ENCODE measurements at places on chromosomes 2 and 18.

DNA sequence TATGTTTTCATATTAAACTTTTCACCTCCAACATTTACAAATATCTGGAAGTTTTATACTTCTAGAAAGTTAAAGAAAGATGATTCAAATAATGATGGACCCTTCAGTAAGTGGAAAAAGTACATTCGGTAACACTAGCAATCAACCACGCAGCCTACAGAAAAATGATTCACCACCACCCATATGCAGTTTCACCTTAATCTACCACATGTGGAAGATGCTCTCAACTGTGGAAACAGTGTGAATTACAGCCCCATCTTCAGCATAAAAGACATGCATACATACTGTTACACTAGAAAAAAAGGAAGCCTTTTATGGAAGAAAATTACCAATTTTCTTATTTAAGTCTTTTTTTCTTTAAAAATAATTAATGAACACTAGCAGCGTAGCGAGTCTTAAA, 1.1 kb downstream of the SLC38A11 start:
- DNase-seq: no peak

GRCh38 chr2:105596411-105596921, 148.2 kb upstream of the NCK2 start:
- no peak for DNase-seq

GRCh38 chr2:157806426-157807077, 69.6 kb downstream of the ACVR1 start:
- no peak for DNase-seq

GRCh38 chr2:20762945-20763683, 59.8 kb downstream of the LDAH start:
- no peak for DNase-seq

DNA sequence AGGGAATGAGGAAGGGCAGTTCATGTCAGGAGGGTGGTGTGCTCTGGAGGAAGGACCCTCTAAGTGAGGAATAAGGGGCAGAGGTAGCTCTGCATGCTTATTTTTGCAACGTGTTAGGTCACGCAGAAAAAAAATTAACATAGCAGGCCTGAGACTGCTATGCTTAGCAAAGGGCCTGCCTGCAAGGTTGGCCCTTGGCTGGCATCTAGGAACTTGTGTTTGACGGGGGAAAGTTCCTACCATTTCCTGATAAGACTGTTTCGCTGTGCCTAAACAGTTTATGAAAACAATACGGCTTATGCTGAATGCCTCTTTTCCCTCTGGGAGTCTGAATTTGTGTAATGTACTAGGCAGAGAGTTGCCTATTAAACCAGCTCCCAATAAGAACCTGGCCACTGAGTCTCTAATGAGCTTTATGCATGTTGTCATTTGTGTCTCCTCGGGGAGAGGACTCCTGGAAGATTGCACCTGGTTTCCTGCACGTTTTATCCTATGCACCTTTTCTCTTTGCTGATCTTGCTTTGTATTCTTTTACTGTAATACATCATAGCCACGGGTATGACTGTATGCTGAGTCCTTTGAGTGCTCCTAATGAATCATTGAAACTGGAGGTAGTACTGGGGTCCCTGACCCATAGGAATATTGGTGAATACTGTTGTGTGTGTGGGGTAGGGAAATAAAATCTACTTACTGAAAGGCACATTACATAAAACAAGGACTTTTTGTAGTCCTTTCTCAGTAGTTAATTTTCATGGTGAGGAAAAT, 169.0 kb downstream of the PRPF40A start:
- DNase-seq: no peak

DNA sequence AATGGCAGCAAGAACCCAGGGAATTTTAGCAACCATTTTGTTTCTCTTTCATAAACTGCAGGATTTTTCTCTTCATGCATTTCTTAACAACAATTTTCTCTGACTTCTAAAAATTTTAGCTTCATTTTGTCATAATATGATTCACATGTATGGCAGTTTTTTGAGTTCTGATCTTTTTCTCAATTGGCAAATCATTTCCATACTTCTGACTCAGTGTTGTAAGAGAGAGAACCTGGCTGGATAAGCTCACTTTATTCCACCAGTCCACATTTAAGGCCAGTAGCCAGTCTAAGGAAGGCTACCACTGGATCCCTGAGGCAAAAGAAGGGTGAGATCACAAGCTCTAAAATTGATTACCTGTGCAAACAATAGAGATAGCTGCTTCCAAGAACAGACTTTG, 42.8 kb upstream of the COL3A1 start:
- DNase-seq: no peak

DNA sequence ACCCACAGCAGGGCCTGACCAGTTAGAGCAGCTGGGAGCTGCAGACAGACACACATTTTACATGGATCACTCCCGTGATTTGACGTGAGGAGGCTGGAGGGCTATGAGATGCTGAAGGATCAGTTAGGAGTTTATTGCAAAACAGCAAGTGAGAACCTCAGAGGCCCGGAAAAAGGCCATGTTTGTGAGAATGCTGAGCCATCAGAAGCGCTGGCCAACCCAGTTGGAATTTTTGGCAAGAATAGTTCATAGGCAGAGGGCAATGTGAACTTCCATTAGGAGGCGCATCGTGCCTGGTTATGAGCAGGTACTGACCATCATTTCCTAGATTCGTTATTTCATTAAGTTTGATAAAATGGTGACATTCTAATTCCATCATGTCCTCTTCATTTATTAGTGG, 23.3 kb upstream of the LMAN1 start:
- DNase-seq: no peak

DNA sequence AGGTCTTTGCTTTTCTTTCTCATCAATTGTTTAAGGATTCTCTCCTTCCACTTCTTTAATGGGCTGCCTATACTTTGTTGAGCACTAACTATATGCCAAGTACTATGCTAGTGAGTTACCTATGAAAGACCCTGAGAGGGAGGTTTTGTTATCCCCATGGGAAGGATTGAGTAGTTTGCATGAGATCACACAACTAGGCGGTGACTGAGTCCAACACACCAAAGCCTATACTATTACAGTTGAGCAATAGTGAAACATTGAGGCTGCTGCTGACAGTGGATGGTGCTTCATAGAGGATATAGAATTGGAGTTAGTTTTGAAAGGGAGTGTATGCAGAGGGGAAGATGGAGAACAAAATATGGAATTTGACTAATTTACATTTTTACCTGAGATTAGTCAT, 15.8 kb downstream of the NABP1 start:
- no peak for DNase-seq

DNA sequence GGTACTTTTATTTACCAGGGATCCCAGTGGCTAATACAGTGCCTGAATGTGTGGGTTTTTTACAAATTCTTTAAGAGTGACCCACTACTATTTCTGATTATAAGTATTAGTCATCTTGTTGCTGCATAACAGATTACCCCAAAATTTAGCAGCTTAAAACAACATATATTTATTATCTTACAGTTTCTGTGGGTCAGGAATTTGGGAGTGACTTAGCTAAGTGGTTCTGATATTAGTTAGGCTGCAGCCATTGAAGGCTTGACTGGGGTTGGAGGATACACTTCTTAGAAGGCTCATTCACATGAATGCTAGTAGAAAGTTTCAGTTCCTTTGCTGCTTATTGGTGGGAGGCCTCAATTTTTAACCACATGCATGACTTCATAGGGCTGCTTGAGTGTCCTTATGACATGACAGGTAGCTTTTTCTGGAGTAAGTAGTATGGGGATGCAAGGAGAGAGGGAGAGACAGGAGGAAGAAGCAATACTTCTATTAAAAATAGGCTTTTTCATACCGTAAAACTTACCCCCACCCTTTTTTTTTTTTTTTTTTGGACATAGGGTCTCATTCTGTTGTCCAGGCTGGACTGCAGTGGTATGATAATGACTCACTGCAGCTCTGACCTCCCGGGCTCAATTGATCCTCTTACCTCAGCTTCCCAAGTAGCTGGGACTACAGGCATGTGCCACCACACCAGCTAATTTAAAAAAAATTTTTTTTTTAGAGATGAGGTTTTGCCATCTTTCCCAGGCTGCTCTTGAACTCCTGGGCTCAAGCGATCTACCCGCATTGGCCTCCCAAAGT, 13.3 kb upstream of the POLE4 start:
- no peak for DNase-seq

GRCh38 chr2:120769076-120769786, 33.6 kb downstream of the GLI2 start:
- no peak for DNase-seq

DNA sequence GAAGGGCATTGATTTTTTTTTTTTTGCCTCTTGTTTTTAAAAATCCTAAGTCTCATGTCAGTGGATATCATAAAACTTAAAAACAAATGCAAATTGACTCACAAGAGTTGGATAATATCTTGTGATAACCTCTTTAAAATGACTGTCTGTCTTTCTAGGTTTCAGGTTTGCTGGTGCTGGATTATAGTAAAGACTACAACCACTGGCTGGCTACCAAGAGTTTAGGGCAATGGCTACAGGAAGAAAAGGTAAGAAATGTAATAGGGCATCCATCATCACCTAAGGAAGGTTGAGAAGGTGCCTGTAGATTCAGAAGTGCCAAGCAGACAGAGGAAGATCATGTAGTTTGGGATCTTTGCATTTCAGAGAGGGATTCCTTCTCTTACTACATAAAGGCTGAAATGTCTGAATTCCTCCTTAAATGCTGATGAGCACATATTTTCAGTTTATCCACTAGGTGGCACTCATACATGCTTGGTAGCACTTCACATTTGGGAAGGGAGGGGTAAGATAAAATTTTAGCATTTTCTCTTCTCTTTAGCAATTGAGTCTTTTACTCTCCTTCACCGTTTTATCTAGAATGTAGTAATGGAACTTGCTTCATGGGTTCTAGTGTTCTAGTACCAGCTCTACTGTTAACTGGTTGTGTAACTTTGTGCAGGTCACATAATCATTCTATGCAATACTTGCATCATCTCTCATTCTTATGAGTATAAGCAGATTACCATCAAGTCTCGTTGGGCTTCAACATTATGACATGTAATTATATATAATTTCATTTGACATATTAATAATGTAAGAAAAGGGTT, 21.1 kb downstream of the CPS1 start:
- DNase-seq: no peak

- DNase-seq: no peak
These were observed 1.2 kb upstream of the TANC1 start for GRCh38 chr2:158967114-158967730.

GRCh38 chr2:54904836-54905235, 145.4 kb downstream of the RTN4 start:
- DNase-seq: no peak

DNA sequence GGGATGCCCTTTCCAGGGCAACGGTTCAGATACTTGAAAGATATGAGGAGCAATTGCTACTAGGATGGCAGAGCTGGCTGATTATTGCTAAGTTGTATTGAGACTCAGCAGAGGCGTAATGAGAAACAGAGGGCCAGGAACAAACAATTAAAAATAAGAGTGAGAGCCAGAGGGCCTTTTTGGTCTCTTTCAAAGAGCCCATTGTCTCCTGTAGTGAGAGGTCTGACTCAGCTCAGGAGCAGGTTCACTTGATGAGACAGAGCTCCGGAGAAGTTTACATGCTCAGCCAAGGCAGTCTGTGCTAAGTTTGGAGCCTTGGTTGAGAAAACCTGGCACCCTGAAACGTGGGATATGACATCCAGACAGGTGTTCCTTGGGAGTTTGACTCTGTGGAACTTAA, 303.9 kb upstream of the DLGAP1 start:
- DNase-seq: no peak

DNA sequence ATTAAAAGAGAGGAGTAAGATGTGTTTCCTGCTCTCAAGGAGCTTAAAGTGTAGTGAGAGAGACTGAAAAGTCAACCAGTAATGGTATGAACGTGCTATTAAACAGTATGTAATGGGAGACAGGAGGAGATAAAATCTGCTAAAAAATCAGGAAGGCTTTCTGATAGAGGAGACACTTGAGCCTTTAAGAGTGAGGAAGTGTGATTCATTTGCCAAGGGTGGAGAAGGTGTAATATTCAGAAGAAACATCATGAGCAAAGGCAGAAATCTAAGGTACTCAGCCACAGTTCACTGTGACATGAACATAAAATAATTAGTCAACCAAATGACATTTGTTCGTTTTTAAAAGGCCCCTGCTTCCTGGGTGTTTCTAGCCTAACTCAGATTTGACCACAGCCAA, 137.8 kb upstream of the SKOR2 start:
- no peak for DNase-seq

- no peak for DNase-seq
These were observed 128.5 kb upstream of the PTPRM start for GRCh38 chr18:7438646-7439045.

GRCh38 chr2:189210250-189211087, 30.9 kb upstream of the COL5A2 start:
- DNase-seq: no peak

DNA sequence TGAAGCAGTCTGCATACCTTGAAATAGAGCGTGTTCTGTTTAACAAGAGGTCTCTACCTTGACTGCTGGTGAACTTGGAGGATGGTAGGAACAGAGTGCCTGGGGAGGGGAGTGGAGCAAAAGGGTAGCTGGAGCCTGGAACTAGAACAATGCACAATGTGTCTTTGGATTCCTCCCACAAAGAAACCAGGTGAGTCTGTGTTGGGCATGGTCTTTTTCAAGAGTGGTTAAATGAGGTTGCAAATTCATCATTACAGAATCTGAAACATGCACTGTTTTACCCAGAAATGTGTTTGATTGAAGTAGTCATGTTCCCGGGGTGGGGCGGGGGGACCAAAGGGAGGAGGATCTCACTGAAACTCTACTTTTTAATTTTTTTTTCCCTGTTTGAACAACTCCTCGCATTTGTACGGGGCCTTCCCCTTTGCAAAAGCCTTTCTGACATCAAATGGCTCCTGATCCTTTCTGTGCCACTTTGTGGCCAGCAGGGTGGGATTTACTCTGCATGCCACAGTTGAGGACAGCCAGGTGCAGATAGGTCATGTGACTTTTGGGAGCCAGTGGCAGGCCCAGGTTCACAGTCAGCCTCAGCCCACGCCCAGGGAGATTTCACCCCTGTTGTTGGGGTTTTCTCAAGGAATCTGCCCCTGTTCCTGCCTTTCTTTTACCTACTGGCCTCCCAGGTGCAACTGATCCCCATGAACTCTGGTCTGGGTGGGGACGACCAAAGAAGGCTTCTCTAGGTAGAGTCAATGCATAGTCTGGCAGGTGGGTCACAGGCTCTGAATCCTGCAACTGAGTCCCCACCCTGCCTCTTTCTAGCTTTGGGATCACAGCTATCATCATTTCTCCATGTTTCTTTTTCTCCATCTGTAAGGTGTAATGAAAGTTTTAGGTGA, 28.2 kb downstream of the MYCN start:
- DNase-seq: no peak

DNA sequence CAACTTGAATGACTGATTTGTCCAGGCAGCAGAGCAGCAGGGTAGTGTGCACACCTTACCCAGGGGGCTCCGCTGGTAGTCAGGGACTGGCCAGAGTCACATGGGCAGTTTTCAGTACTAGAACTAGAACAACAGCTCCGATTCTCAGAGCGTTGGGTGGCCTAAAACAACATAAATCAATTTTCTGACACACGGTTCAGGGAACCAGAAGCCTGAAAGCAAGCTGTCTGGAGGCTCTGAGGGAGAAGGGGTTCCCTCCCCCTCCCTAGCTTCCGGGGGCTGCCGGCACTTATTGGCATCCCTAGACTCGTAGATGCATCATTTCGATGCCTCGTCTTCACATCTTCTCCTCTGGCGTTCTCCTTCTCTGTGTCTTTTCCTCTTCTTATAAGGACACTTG, 13.4 kb upstream of the ITGB6 start:
- DNase-seq: no peak
